NCI-H187 (cell line): ENCODE measurements at places on chromosomes 1 and 21.
A peak's percentile ranks its signal among the peaks of the same experiment; 100 is the strongest.

GRCh38 chr1:91700332-91700731 is 185.6 kb downstream of the TGFBR3 start:
- no peak for DNase-seq

- DNase-seq: no peak
Measured at GRCh38 chr1:211753649-211754251, 76.8 kb downstream of the LPGAT1 start.

DNA sequence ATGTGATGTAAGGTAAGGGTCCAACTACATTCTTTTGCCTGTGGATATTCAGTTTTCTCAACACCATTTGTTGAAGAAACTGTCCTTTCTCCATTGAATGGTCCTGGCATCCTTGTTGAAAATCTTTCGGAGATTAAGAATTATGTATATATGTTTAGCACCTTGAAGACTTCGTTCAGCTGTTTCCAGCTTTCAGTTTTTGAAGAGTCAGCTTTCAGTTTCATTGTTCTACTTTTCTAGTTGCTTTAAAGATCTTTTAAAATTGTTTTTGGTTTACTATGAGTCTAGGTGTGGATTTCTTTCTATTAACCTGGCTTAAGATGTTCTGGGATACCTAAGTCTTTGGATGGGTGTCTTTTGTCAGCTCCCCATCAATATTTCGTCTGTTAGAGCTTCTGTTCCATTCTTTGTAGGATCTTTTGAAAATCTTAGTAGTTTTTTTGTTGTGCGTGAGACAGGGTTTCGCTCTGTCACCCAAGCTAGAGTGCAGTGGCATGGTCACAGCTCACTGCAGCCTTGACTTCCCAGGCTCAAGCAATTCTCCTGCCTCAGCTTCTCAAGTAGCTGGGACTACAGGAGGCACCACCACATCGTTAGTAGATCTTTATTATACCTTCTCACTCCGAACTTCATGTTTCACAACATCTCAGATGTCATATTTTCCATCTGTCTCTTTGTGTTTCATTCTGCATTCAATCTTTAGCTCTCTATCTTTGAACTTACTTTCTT is 353.5 kb upstream of the B3GALT2 start:
- DNase-seq: no peak

DNA sequence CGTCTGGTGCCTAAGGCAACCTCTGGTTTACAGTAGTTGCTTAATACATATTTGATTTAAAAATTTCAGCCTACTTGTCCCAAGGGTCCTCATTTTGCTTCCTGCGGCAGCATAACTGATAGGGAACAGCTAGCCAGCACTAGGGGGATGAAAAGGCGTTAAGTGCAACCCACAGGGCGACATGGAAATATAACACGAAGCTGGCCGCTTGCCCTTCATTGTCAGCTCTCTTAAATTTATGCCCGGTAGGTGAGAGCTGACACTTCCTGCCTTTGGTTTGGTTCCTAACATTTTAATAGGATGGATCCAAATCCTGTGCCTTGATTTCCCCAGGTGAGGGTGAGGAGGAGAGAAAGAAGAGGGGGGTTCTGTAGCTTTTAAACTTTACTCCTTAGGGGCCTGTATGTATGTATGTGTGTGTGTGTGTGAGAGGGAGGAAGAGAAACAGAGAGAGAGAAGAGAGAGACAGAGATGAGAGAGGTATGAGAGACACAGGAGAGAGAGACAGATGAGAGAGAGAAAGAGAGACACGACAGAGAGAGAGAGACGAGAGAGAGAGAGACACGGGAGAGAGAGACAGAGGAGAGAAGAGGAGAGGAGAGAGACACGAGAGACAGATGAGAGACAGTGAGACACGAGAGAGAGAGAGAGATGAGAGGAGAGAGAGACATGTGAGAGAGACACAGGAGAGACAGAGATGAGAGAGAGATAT is 938 bp upstream of the ACTN2 start:
- DNase-seq: no peak

GRCh38 chr1:217135987-217136894 is 413.0 kb upstream of the ESRRG start:
- no peak for DNase-seq

GRCh38 chr1:235613602-235614001 is 36.0 kb downstream of the GNG4 start:
- DNase-seq: no peak

DNA sequence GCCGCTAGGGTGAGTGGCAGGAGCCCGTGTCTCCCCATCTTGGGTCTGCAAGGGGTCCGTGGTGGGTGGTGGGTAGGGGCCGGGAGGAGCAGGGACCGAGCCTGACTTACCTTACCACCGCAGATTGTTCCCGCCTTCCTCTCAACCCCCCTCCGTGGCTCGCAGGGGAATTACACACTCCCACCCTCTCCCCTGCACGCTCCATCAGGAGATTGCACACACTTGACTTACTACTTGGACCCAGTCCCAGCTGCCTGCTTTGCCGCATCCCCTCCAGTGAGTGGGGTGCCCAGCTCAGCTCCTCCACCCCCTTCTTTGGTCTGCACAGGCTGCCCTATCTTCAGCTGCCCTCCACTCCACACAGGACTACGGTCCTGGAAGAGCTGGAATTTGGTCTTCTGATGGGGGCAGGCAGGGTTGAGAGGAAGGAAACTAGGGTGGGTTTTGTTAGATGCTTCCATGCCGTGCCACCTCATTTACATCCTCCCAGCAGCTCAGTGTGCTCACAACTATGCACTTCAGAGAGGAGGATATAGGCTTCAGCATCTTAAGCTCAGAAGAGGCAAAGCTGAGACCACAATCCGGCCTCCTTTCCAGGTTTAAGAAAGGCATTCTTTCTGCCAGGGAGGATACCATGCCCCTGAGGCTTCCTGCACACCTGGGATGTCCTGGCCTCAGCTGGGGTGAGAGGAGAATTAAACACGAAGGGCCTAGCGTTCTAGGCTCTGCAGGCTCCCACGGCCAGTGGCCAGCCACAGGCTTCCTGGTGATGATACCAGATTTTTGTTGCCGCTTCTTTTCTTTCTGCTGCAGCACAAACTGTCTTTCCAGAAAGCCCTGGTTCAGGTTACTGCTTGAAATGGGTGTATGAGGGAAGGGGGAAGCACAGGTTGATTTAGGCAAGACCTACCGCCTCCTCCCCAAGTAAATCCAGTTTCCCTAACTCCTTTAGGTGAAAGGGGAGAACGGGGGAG is 2.3 kb downstream of the KCNC4 start:
- DNase-seq: no peak

GRCh38 chr1:22263359-22263758 is 120.5 kb upstream of the WNT4 start:
- DNase-seq: no peak

GRCh38 chr1:55860798-55861519 is 645.8 kb upstream of the USP24 start:
- DNase-seq: no peak

- no peak for DNase-seq
Measured at GRCh38 chr1:9960011-9960410, 16.7 kb downstream of the NMNAT1 start.

- DNase-seq: no peak
Measured at GRCh38 chr21:38544661-38545060, 46.4 kb upstream of the ERG start.

GRCh38 chr1:100700586-100700985 is 19.0 kb upstream of the VCAM1 start:
- DNase-seq: no peak

GRCh38 chr1:185316163-185317033 is 645 bp downstream of the IVNS1ABP start:
- DNase-seq: peak; percentile 89

DNA sequence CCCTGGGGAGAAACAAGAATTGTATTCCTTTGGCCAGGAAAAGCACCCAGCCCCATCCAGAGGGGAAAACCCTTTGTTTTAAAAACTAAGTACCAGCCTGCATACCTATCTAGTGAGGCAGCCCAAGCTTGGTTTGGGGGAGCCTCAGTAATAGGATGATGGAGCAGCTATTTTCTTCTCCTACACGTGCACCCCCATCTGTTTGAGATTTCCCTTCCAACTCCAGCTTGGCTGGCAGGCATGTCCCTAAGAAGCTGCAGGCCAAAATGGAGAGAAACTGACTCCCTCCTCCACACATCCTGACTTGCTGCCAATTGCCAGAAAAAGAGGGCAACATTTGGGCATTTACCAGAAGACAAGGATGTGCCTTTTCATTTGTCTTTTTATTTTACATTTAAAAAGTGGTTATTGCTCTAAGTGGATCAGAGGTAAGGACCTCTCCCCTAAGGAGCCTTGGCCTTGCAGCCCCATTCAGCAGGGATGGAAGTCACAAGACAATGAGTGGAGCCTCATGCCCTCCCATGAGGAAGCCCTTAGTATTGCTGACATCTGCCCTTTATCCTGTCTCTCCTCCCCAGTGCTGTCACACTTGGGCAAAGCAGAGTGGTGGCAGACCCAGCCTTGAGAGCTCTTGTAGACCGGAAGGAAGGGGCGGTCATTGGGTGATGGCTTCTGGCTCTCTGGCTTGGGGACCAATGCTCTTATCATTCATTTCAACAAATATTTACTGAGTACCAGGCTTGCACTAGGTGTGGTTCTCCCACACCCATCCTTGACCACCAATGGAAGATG is 8.6 kb downstream of the FNDC5 start:
- no peak for DNase-seq

DNA sequence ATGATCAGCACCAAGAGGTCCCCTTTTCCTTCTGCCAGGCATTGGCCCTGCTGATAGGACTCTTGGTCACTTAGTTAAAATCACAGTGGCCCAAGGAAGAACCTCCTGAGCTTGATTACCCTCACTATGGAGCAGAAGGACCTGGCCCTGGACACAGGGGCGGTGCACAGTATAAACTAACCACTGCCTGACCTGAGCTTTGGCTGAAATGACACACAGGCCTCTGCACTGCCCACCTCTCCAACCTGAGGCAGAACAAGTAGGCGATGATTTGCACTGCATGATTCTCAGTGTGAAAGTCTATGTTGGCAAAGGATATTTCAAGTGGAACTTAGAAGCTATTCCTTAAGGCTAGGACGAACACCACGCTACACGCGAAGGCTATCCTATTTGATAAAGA is 48.5 kb downstream of the CAPN2 start:
- no peak for DNase-seq

- DNase-seq: no peak
Measured at GRCh38 chr1:96674915-96675314, 46.7 kb upstream of the PTBP2 start.

DNA sequence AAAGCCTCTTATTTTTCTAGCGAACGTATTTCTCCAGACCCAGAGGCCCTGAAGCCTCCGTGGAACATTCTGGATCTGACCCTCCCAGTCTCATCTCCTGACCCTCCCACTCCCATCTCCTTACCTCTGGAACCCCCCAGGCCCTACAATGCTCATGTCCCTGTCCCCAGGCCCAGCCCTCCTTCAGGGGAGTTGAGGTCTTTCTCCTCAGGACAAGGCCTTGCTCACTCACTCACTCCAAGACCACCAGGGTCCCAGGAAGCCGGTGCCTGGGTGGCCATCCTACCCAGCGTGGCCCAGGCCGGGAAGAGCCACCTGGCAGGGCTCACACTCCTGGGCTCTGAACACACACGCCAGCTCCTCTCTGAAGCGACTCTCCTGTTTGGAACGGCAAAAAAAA is 68.7 kb downstream of the ALPL start:
- DNase-seq: no peak

DNA sequence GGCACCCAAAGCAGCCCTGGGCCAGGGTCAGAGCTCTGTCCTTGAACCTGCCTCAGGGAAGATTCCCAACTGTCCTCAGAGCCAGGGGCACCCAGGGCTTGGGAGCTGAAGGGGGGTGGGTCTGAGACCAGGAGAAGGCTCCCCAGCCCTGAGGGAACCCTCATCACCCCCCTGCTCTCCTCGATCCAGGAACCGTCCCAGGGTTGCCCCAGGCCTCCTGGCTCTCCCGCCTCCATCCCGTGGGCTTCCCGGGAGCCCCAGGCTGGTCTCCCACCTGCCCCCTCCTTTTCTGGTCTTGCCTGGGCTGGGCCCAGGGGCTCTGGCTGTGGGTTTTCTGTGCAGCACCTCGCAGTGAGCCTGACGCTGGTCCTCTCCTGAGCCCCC is 6.7 kb upstream of the SAMD11 start:
- no peak for DNase-seq

DNA sequence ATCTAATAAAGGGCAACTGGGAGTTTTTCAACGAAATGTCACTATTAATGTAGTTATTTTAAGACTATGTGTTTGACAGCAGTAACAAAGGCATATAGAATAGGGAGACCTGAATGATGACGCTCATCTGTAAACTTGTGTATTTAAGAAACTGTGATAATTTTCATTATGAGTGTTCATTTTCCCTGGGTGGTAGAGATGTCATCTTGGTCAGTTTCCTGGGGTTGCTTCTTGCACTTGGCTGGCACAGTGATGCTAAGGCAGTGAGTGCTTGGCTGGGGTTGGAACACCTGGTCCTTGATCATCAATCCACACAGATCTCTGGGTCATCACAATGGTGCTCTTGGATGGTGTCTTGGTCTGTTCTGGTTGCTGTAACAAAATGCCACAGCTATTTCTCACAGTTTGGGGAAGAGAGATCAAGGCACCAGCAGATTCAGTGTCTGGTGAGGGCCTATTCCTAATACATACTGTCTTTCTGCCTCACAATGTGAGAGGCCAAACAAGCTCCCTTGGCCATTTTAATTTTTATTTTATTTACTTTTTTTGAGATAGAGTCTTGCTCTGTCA is 7.9 kb upstream of the SMYD2 start:
- no peak for DNase-seq

- no peak for DNase-seq
Measured at GRCh38 chr1:183247931-183248330, 61.9 kb downstream of the LAMC2 start.

- no peak for DNase-seq
Measured at GRCh38 chr21:44849616-44850130, 23.8 kb downstream of the PTTG1IP start.

- no peak for DNase-seq
Measured at GRCh38 chr1:30101487-30102227, 621.7 kb downstream of the MATN1 start.

DNA sequence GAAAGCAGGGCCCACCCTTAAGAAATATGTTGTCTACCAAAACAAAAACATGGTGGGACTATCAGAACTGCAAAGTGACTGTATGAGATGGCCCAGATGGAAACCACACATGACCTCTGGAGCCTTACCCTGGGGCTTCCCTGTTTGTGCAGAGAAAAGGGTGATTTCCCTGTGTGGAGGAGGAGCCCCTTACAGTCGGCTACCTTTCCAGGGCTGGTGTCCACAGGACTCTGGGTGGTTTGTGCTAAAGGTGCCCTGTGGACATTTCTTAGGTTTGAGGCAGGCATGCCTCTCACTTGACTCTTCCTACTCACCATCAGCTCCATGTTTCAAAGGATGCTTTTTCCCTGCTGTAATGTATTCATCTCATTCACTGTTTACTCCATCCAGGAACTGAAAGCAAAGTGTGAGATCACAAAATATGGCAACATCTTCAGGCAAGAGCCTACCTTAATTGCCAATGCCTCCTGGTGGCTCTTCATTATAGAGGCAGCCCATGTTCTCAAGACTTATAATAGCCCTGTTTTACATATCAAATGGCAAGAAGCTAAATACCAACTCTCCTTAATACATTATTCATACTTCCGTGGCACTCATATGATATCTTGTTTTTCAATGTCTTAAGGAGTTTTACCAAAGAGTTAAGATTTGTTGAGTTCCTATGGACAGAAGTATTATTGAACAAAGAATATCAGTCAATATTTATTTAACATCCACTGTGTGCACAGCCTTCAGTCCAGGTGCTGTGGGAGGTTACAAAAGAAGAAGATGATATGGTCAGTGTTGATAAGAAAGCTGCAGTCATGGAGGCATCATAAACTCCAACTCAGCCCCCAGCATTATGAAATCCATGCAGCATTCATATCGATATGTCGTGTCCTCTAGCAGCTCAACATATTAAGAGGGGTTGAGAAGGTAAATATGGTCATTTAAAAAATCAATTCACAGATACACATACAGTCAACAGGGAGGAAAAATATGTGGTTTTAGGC is 15.5 kb upstream of the TFF3 start:
- DNase-seq: no peak
